ENCODE measurements at places on chromosomes 3 and 15.
A peak's percentile ranks its signal among the peaks of the same experiment; 100 is the strongest.

GRCh38 chr15:59152694-59153450 lies 47.9 kb downstream of the CCNB2 start:
- no peak for ATAC-seq

DNA sequence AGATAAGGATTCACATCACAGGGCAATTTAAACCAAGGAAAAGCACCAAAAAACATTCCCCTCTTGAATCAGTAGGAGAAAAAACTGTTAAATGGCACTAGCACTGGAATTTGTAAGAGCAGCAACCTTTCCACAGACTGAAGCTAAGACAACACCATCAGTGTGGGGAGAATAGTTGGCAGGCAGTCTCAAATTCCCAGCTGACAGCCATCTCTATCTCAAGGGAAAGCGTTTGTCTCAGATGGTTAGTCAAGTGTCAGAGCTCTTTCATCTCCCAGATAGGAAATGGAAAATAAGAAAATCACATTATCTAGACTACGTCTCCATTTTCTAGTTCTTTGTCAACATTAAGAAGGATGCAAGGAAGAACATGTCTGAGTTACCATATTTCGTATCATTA lies 228.7 kb downstream of the WDR72 start:
- no peak for ATAC-seq

- peak; percentile 83 for ATAC-seq
Observed at GRCh38 chr3:38453075-38453912, at the start of gene ACVR2B. TSS of gene ACVR2B (plus strand) at chr3:38453890. CDS start at chr3:38454323, 433 bp downstream.

DNA sequence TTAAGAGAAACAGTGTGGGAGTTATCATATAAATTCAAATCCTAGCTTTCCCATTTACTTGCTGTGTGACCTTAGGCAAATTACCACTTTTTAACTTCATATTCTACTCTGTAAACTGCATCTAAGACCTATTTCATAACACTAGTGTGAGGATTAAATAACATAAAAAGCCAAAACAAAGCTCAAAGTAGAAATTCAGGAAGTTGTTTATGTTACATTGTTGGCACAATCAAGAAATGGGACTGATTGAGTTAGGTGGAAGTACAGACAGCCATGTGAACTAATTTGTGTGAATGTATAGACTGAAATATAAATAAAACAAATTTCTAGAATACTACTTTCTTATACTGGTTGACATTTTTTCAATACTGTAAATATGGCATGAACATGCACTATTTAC lies 131.7 kb downstream of the STAG1 start:
- ATAC-seq = no peak

- ATAC-seq = no peak
Observed at GRCh38 chr15:83012076-83012426, 612 bp upstream of the C15orf40 start.

DNA sequence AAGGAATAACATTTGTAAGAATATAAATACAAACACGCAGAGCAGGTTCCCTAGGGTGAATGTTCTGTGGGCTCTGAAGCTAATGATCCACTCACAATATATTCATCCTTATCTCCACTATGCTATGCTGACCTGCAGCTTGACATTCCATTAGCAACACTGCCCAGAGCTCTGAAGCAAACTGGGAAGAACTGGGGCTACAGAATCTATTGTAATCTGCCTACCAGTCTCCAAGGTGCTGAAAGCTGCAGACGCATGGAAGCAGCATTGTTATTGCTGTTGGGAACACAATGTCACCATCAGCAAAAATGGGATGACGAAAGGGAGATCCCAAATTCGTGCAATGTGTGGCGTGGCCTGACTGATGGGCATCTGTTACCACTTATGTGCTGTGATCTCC lies 316.7 kb upstream of the RORA start:
- ATAC-seq = no peak

DNA sequence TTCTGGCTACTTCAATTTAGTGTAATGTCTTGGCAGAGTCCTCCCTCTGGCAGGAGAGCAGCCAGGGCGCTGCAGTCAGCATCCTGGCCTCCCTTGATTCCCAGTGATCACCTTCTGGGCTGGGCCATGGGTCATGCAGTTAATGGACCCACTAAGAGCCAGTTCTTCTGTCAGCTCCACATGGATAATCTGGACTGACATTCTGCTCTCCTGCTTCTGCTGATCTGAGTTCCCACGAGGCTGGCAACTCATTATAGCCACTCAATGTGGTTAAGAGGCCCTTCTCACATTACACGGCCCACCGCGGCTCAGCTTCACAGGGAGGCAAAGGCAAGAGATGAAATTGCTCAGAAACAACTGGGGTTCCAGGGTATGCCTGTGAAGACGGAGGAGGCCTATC lies 94.0 kb downstream of the WDR76 start:
- ATAC-seq = no peak

DNA sequence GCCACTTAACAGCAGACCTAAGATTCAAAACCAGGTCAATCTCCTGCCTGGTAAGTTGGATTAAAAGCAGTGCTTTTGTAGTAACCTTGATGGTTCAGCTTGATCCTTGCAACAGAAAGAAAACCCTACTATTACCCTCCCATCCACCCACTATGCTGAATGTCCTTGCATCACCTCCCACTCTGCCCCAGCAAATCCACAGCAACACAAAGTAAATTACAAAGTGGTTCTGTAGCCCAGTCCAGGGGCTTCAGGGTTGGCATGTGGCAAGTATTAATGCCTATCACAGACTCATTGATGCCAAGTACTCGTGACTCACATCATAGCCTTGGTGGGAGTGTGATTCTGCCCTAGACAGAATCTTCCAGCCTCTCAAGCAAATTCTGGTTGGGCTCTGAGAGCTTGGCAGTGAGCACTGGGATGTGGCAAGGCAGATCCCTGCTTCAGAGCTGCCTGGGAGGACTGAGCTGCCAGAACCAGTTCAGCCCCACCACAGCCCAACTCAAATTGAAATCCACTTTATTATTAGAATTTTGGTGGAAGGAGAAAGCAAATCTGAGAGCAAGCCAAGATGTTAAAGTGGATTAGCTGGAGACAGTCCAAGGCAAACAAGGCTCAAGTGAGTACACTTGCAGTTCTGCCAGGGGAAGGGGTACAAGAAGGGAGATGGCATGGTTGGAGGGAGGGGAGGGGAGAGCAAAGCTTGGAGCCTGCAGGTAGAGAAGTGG lies 225.8 kb upstream of the UMPS start:
- no peak for ATAC-seq

DNA sequence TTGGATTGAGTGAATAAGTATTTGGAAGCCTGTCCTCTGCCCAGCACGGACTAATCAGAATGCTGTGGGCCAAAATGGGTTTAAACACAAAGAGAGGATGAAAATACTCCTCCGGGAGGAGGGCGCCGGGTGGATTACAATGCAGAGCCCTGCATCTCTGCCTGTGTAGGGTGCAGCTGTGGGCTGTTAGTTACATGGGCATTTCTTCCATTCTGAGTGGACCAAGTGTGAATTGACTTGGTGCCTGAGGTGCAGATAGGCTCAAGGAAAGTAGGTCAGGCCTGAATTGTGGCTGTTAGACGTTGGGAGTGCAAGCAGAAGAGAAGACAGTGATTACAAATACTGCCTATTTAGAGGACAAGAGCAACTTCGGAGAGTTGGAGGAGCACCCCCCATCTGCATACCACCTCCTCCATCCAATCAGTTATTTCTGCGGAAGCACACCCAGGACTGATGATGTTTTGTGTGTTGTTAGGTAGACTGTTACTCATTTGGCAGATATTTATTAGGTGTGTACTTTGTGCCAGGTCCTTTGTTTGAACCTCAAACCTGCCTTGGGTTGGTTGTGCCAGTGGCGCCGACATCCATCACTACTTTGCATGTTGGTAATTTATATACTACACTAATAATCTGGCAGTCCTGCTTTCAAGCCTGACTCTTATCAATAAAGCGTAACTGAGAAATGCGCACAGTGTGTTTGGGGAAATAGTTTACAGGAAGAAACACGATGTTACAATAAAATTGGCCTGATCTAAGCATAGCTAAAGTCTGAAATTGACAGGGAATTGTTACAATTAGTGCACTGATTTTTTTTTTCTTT lies 33.0 kb downstream of the PTPRG start:
- ATAC-seq = no peak

GRCh38 chr15:70362350-70362749 lies 264.6 kb upstream of the TLE3 start:
- ATAC-seq = no peak

GRCh38 chr15:65653801-65654521 lies 32.2 kb downstream of the SLC24A1 start:
- ATAC-seq = no peak

GRCh38 chr3:30495172-30496065 lies 111.0 kb upstream of the TGFBR2 start:
- no peak for ATAC-seq

GRCh38 chr15:35329521-35329961 lies 216.4 kb downstream of the DPH6 start:
- no peak for ATAC-seq

GRCh38 chr15:37009288-37009687 lies 91.1 kb downstream of the MEIS2 start:
- no peak for ATAC-seq

DNA sequence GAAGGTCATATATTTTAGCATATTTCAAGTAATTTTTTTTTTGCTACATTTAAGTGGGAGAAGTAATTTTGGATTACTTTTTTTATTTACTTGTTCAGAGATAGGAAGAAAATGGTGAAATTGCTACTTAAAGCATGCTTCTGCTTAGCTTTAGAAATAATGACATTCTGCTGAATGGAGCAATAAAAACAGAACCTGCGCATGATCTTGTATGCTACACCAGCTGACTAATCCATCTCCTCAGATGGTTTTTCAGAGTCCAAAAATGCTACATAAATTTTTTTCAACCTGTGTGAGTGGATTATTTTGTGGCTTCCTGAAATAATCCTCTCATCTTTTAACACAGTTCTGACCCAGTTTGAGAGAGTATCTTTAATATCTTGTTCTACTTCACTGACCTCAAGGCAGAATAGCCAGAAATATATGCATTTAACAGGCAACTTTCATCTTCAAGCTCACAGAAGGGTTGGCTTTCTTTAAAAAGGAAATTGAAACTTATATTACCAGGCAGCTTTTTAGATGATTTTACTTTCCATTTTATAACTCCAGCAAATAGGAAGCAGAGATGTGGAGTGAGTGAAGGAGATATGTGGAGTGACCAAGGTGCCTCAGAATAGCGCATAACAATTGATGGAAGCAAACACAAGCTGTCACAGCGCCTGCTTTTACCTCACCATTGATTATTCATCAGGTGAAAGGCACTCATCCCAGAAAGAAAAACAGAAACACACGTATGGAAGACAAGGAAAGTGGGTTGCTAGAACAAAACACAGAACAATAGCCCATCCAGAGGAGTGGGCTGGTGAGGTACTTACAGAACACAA lies 136.6 kb downstream of the TGFBR2 start:
- no peak for ATAC-seq

- ATAC-seq = no peak
Observed at GRCh38 chr3:12559520-12559919, 2.6 kb downstream of the MKRN2 start.

GRCh38 chr3:98692787-98693473 lies 70.2 kb upstream of the ST3GAL6 start:
- ATAC-seq = no peak

GRCh38 chr3:72120806-72121778 lies 336.1 kb upstream of the PROK2 start:
- no peak for ATAC-seq

DNA sequence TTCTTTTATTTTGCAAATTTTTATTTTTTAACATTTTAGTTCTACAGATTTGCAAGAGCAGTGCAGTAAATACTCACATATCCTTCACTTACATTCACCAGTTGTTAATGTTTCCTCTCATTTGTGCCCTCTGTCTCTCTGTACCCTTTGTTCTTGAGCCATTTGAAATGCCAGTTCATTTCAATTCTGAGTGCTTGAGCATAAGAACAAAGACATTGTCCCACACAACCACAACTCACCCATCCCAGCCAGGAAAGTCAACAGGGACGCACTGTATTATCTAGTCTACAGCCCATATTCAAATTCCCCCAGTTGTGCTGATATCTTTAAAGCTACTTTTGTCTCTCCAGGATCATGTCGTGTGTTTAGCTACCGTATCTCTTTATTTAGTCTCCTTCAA lies 141.4 kb upstream of the SLC6A11 start:
- no peak for ATAC-seq

- ATAC-seq = peak; percentile 79
Observed at GRCh38 chr15:99967841-99968371, 234.7 kb upstream of the LYSMD4 start.

DNA sequence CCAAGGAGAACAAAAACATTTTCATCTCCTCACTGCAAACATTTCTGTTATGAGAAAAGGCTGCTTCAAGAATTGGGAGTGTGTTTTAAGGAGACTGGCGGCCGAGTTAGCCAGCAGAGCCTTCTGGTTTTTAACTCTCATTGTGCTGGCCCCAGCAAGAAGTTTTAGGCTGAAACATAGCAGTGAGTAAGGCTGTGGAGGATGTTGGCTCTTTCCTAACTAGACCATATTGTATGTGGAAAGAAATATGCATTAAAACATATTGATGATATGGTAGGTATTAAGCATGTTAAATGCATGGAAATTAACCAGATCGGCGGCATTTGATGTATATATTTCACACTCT lies 90.7 kb downstream of the TIGIT start:
- no peak for ATAC-seq

DNA sequence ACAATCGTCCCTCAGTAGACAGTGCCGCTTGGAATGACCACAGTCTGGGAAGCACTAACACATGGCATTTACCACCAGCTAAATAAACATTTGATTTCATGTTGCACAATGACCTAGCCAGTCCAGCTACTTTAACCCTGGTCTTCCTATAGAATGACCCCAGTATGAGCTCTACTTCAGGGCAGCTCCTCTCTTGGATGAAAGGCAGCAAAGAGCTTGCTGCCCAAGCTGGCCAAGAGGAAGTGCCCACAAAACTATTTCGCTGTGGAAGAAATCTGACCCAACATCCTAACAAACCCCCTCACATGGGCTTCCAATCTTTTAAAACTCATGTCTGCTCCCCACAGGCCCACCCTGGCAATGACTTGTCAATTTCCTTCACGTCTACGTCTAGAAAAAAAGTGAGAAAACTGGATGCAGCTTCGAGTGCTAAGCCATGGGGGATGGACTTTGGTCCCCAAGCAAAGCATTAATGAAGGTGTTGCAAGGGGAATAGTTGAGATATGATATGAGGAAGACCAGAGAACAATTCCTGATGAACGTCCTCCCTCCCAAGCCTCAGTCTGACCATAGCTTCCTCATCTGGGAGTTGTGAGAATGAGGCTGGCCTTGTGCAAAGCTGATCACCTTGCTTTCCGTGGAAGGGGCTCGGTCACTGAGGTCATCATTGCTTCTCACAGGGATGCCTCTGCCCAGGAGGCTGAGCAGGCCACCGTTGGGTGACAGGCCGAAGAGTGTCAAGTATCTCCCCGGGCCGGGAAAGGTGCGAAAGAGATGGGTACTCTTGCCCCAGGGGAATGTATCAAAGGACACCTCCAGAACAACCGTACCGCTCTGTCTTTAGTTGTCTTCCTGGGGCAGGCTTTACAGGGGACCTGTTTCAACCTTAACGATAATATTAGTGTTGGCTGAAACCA lies 964 bp downstream of the SLC25A20 start:
- peak; percentile 9 for ATAC-seq

GRCh38 chr3:3177861-3178497 lies 1.5 kb downstream of the CRBN start:
- no peak for ATAC-seq

- peak; percentile 89 for ATAC-seq
Observed at GRCh38 chr3:107235928-107236315, 141.3 kb upstream of the CCDC54 start.

- no peak for ATAC-seq
Observed at GRCh38 chr3:14433106-14433505, 30.7 kb downstream of the SLC6A6 start.

- no peak for ATAC-seq
Observed at GRCh38 chr15:55914446-55914845, 79.0 kb downstream of the NEDD4 start.

GRCh38 chr3:51024121-51024520 lies 349.4 kb downstream of the DOCK3 start:
- no peak for ATAC-seq

GRCh38 chr15:92527197-92527596 lies 128.4 kb downstream of the FAM174B start:
- no peak for ATAC-seq
